Stomach (tissue), 19 donors: ENCODE measurements at places on chromosomes 5 and 9.

DNA sequence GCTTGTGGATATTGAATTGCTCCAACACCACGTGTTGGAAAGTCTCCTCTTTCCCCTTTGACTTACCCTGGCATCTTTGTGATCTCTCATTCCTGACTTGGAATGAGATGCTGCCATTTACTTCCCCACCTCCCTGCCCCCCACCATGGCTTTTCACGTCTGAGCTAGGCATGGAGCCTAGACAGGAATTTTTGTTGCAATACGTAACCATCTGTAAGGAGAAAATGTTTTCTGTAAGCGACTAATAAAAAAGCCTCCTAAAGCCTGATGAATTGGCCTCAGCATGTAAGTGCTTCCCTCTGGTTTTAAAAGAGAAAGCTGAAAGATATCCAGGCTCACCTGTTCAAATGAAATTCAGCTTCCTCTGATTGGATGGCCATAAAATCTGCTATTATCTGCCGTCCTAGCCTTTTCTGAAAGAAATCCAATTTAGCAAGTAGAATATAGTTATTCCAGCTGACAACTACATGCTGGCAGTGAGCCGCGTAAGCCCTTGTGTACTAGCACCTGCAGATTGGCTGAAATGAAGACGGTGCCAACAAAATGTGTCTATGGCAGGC is 200.1 kb downstream of the NSG2 start:
- no peak for DNase-seq

- no peak for DNase-seq
These were observed at the start of gene LRRC70 for GRCh38 chr5:62578540-62578939. TSS of gene LRRC70 (plus strand) at chr5:62578819. CDS start at chr5:62579439, 620 bp downstream.

DNA sequence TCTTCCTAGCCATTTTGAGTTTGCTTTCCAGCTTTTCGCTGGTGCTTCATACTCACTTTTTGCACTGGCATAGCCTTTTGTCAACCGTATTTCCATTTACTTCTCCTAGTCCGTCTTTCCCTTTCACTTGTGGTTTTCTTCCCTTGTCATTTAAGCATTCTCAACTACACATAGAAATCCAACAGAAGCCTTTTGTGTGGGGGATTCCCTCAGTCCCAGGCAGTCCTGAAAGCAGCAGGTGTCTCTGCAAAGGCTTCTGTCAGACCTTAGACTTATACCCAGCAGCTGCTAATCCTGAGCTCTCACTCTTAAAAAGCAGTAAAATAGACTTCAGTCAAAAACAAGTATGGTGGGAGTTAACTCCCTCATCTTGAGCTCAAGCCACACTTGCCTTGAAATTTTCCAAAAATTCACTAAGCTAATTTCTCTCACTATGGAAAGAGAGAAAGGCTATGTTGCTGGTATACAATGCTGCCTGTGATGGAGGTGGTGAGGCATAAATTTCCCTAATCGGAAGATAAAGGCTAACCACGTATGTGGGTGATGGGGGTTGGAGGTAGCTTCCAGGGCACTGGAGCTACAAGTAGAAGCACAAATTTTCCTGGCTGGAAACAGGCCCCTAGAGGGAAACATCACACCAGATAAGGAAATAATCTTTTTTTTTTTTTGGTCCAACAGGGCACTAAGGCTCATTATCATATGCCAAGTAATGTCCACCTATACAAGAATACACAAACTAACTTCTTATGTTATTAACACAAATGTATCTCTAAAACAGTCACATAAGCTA is 34.8 kb upstream of the IFNK start:
- no peak for DNase-seq

- DNase-seq = no peak
These were observed 385.1 kb downstream of the CHSY3 start for GRCh38 chr5:130289132-130290088.

DNA sequence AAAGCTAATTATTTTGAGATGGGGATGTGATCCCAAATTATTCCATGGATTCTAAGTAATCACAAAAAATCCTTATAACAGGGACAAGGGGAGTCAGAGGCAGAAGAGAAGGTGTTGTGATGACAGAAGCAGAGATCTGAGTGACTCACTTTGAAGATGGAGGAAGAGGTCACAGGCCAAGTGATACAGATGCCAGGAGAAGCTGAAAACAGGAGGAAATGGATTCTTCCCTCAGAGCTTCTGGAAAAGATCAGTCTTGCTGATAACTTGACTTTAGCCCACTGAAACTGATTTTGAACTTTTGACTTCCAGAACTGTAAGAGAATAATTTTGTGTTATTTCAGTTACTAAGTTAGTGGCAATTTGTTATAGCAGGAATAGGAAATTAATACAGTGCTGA is 105.3 kb downstream of the GCNT1 start:
- no peak for DNase-seq

DNA sequence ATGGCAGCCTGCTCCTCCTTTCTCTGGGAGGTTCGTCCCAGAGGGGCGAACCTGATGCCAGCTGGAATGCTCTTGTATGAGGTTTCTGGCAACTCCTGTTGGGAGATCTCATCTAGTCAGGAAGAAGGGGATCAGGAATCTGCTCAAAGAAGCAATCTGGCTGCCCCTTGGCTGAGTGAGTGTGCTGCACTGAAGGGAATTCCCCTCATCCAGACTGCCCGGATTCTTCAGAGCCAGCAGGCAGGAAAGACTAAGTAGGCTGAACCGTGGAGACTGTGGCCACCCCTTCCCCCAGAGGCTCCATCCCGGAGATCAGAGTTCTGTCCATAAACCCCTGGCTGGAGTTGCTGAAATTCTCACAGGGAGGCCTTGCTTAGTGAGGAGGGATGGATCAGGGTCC is 476.0 kb downstream of the CSNK1G3 start:
- DNase-seq = no peak

GRCh38 chr5:2186472-2187015 is 303.8 kb upstream of the IRX4 start:
- DNase-seq = no peak

GRCh38 chr5:5025774-5026408 is 114.2 kb upstream of the ADAMTS16 start:
- no peak for DNase-seq

DNA sequence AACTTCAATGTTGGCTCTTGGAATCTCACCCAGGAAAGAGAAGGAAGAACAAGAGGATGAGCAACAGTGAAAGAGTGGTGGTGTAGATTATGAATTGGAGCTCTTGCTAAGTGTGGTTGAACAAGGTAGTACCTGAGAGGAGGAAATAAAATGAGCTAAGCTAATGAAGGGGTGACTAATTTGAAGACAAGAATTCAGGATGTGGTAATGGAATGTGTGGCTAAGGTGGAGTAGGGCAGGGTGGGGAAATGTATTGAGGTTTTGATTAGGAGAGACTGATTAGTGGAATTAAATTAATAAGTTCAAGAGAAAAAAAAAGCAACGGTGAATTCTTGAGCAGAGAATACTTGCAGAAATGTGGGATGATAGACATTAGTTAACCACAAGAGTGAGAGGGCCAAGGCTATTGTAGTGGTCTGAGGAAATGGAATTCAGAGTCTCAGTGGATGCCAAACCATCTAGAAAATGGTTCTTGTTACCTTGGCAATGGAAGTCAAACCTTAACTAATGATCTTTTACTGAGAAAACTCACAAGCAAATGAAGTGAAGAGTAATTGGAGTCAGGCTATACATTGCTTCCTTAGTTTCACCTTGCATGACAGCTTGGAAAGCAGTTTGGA is 648.3 kb upstream of the ZNF608 start:
- no peak for DNase-seq

DNA sequence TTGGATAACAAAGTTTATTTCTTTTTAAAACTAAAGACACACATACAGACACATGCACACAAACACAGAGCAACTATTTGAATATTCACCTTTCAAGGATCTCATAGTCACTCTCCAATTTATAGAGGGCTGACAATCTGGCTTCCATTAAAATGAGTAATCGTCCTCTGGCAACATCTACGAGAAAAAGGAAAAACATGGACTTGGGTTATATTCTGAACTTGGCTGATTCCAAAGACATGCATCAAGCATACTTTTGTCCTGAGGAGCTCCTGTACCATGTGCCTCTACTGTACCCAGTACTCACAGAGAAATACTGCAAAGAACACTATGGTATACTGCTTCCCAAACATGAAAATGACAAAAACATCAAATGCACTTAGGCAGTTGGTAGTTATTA is 15.4 kb downstream of the IARS1 start:
- DNase-seq = no peak

- peak; percentile 59 for DNase-seq
These were observed 9.3 kb downstream of the STOM start for GRCh38 chr9:121360601-121361374.

GRCh38 chr9:132381966-132382541 is 24.6 kb downstream of the TTF1 start:
- DNase-seq = no peak

DNA sequence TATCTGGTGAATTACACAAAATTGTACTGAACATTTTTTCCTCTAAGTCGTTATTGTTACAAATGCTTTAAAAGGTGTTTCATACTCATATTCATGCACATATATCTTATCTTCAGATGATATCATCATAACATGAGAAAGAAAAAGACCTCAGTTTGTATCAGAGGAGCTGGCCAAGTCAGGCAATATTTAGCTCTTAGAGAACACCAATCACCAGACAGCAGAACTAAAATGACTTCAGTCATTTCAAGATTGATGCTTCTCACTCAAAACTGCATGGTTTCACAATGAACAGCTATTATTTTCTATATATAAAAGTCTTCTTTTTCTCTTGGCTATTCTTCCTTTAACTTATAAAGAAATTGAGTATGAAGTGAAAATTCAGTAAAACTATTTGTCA is 44.6 kb downstream of the TSSK1B start:
- no peak for DNase-seq

GRCh38 chr5:35838370-35839042 is 18.2 kb upstream of the IL7R start:
- DNase-seq = no peak

- no peak for DNase-seq
These were observed 105.3 kb downstream of the RASGRF2 start for GRCh38 chr5:81065492-81065891.

DNA sequence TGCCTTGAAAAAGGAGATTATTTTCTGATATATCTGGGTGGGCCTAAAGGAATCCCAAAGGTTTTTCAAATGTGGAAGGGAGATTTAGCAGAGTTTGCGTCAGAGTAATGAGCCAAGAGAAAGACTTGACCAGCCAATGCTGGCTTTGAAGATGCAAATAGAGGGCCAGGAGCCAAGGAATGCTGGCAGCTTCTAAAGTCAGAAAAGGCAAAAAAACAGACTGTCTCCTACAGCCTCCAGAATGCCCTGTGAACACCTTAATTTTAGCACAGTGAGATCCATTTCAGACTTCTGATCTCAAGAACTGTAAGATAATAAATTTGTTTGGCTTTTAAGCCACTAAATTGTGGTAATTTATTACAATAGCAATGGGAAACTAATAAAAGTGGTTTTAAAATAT is 122.6 kb upstream of the FREM1 start:
- no peak for DNase-seq

DNA sequence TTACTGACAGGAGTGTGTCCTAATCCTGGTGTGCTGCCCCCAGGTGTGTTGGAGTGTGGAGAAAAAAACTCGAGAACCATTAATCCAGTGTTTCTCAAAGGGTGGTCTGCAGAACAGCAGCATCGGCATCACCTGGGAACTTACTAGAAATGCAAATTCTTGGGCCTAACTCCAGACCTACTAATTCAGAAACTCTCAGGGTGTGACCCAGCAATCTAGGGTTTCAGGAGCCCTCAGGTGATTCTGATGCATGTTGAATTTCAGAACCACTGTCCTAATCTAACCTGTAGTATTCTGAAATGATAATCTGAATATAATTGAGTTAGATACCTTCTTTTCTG is 30.0 kb upstream of the IL6ST start:
- DNase-seq = no peak

GRCh38 chr9:109086221-109086620 is 33.5 kb downstream of the TMEM245 start:
- no peak for DNase-seq

- DNase-seq = no peak
These were observed 54.4 kb downstream of the FBXW11 start for GRCh38 chr5:171952021-171952420.

GRCh38 chr5:146005723-146006122 is 69.3 kb downstream of the SH3RF2 start:
- no peak for DNase-seq

DNA sequence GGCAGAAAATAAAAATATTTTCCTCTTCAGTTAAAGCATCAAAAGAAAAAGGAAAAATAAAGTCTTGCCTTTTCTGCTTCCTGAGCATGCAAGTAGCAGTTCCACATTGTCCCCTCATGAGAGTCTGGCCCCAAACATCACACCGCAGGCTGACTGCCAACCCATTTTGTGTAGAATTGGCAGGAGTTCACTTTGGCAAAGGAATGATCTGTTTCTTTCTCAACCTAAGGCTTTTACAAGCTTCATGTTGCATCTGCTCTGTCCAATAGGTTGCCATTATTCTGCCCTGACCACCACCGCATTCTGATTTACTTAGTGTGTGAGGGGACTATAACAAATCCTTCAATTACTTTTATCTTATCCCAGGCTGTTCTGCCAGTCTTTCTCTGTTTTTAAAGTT is 249.5 kb downstream of the ISL1 start:
- peak; percentile 26 for DNase-seq

GRCh38 chr5:45697201-45697600 is 1.0 kb upstream of the HCN1 start:
- no peak for DNase-seq

DNA sequence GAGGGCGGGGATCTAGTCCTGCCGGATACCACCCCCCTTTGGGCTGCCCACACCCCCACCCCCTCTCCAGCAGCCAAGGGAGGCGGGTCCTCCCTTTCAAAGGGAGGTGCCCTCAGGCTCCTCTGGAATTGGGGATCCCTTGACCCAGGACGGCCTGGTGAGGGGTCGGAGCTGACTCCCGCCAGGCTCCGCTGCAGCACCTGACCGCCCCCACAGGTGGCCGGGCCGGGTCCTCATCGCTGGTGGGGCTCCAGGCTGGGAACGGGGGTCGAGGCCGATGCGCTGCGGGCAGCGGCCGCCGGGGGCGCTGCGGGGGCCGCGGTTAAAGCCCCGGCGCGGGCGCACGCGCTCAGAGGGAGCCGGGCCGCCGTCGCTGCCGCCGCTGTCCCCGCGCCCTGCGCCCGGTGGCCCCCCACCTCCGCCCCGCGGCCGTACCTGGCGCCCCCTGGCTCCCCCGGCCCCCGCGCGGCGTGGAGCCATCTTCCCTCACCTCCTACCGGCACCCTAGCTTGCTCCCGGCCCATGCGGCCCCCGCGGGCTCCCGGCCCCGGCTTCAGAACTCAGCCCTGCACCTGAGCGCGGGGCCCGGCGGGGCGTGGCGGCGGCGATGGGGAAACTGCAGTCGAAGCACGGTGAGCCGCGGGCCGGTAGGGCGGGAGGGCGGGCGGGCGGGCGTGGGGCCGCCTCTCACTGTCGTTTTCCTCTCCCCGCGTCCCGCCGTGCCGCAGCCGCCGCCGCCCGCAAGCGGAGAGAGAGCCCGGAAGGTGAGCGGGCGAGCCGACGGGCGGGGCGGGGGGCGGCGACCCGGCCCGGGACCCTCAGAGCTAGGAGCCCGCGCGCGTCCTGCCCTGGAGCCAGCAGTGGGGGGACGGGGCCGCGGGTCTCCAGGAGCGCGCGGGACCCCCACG is at the start of gene NKD2:
Gene NKD2 (plus strand): TSS at position 352 of the 908 bp plus-strand sequence. CDS start 256 bp downstream, at position 608.
- DNase-seq = peak; percentile 31

DNA sequence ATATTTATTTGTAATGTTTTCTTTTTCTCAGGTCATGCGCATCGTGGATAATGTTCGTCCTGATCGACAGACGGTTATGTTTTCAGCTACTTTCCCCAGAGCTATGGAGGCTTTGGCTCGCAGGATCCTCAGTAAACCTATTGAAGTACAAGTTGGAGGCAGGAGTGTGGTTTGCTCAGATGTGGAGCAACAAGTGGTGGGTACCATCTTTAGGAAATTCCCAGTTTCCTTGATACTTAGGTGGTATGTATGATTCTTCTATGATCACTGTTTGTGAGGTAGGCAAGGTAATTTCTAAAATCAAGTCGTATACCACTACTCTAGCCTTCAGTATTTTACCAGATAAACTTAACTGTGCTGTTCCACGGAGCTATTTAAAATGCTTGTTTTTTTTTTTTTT is 36.2 kb downstream of the DDX46 start:
- DNase-seq = no peak
